ENCODE measurements at places on chromosomes 7 and 10.
A peak's percentile ranks its signal among the peaks of the same experiment; 100 is the strongest.

DNA sequence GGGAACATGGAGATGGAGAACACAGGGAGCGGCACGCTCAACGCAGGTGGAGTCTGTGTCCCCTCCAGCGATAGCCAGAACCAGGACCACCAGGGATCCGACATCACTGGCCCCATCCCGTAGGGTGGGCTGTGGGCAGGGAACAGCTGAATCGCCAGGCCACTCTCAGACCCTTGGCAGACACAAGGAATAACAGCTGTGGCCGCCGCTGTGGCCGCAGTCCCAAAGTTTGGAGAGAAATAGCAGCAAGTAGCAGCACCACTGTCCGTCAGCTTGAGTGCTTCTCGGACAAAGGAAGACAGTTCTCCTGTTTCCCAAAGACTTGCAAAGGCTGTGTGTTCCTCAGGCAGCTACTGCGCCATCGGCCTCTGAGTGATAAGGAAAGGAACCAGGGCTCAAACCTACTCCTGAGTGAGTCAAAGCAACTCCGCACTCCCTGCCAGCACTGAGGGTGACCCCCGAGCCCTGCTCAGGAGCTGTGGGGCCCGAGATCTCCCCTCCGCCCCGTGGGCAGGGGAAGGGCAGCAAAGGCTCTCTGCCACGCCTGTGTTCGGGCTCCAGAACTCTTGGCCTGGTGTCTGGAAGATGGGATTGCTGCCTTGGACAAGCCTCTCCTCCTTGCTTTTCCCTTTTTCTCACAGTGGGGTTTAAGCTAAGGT, 82.3 kb upstream of the FAM20C start:
- no peak for DNase-seq

DNA sequence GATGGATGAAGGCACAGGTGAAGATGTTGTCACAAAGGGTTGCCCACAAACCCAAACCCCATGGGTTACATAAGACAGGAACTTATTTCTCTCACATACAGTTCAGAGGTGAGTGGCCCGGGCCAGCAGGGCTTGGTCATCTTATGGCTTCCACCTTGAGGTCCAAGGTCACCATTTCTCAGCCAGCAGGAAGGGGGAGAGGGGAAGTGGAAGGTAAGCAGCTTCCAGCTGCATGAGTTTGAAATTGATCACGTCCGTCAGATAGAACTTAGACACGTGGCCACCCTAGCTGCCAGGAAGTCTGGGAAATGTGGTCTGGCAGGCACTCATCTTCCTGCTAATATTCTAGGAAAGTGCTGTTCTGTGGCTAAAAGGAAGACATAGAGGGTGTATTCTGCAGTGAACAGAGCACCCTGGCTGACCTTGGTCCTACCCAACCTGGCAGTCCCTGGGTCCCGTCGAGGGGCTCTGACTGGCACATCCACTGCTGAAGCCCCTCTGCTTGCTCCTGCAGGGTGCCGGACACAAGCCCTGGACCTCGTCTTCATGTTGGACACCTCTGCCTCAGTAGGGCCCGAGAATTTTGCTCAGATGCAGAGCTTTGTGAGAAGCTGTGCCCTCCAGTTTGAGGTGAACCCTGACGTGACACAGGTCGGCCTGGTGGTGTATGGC, 49.5 kb downstream of the VWA2 start:
- DNase-seq: no peak

- no peak for DNase-seq
Observed at GRCh38 chr7:48085942-48086341, 3.1 kb upstream of the UPP1 start.

GRCh38 chr7:90797596-90797995, 201.5 kb downstream of the CDK14 start:
- DNase-seq: no peak

DNA sequence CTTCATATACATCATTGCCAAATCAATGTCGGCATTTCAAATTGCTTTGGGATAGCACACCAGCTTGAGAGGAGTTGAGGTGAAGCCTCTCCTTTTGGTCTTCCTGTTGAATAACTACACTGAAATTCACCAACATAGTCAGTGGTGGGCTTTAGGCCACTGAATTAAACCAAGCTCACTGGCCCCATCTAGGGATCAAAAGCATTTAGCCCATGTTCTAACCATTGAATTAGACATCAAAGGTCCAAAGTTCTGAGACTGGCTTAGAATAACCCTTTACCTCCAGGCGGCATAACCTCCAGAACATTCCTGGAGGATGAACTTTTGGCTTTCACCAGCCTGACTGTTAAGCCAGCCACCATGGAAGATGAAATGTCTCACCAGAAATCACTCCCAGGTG, 54.6 kb downstream of the BPGM start:
- no peak for DNase-seq

- DNase-seq: no peak
Observed at GRCh38 chr7:157459966-157460365, 123.2 kb downstream of the DNAJB6 start.

- peak; percentile 47 for DNase-seq
Observed at GRCh38 chr10:29635711-29636144, 957 bp upstream of the SVIL start.

DNA sequence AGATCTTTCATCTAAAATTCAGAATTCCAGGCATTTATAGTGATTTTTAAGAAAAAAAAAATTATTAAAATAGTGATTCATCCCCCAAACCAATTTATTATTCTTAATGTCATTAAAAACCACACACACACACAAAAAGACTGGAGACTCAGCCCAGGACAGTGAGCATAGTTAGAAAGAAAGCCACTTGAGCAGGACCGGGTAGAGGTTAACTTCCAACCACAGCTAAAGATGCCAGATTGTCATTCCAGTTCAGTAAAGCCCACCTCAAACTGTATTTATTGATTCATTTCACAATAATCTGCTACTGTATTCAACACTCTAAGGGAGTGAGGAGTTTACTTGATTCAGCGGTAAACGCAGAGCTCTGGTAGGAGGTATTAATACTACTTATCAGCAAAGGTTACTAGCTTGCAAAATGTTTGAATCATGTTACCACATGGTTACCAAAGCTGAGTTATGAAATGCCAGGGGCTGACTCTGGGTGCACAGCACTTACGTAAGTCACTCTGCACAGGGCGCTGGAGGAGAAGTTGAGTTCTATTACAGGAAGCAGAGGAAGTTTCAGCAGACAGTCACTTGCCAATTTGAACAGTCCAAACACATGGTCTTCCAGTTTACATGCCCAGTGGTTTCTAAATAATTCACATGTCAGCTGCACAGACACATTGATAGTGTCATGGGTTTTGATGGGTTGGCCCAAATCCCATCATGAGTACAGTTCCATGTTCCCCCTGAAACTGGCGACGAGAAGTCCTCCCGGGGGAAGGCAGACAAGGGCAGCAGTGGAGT, 64.6 kb downstream of the KLF6 start:
- DNase-seq: no peak

- peak; percentile 52 for DNase-seq
Observed at GRCh38 chr7:47380325-47381133, 201.4 kb downstream of the TNS3 start.

DNA sequence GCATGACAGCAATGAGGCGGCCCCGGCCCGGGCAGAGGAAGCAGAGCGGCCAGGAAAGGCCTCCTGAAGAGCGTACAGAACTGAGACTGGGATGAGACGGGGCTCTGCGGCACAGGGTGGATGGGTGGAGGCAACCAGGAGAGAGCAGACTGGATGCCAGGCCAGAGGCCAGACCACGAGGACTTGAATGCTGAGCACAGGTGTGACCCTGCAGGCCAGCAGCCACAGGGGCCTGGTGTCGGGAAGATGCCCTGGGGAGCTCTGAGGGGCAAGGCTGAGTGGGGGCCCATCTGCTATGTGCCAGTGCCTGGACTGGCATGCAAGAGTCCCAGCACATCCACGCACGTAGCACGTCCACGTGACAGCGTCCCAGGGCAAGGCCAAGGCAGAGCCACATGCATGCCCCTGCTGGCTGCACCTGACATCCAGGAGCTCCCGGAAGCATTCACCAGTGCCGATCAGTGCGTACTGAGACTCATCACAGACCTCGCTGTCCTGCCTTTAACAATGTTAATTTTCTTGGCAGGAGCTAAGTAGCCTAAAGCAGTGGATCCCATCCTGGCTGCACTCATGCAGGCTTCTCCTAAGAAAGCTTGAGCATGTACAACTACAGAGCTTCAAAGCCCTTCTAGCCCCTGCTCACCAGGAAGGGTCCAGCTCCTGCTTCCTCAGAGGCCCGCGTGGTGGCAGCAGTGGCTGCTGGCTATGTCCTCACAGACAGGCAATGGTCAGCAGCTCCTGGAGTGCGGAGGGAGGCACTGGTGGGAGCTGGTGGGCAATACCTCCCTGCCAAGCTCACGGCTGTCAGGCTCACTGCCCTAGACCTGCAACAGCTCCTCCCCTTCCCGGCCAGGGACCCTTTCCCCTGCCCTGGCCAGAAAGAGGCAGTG, 18.0 kb downstream of the GRID1 start:
- no peak for DNase-seq

DNA sequence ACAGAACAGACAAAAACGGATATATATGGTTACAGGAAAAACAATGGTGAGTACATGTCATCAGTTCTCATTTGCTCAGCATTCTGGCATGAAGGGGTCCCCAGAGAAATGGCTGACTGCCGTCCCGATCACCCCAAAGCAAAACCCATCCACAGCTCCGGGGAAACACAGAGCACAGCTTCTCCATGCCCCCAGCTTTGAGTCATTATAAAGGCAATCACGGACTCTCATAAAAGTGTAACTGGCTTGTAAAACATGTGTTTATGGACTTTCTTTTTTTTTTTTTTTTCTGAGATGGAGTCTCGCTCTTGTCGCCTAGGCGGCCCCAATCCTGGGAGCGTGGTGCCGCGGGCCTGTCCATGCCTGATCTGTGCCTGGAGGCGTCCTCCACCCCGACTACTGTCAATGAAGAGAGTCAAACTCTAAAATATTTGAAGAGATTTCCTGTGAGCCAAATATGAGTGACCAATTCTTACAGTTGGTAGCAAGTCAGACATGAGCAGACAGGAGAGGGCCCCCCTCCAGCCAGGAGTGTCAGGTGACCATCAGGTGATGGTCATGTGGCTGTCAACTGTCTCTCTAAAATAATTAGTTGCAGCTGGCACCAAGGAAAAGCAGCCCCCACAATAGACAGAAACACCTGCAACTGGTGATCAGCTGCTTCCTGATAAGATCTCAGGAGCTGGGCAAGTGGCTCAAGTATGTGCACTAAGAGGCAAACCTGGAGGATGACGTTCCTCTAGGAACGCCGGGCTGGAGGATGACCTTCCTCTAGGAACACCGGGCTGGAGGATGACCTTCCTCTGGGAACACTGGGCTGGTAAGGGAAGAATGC, 21.7 kb upstream of the NOM1 start:
- no peak for DNase-seq

GRCh38 chr7:122746948-122747347, 44.2 kb upstream of the RNF148 start:
- no peak for DNase-seq

GRCh38 chr7:129780257-129780973, 168.9 kb downstream of the NRF1 start:
- peak; percentile 73 for DNase-seq

GRCh38 chr10:102122450-102122849, 2.3 kb upstream of the LDB1 start:
- no peak for DNase-seq

DNA sequence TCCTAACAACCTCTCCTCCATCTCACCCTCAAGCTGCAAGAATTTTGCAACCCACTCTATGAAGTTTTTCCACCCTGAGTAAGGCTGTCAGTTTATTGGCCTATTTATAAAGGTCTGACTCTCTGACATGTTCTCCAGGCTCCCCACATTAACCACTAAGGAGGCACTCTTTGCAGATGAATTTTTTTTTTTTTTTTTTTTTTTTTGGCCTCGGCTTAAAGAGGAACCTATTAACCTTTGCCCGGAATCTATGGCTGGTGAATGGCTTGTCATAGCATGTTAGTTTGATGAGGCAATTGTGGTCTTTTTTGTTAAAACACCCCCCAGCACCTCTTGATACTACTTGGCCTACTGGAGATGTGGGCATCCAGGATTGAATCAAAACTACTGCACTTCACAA, 57.1 kb downstream of the TBXAS1 start:
- DNase-seq: peak; percentile 89

DNA sequence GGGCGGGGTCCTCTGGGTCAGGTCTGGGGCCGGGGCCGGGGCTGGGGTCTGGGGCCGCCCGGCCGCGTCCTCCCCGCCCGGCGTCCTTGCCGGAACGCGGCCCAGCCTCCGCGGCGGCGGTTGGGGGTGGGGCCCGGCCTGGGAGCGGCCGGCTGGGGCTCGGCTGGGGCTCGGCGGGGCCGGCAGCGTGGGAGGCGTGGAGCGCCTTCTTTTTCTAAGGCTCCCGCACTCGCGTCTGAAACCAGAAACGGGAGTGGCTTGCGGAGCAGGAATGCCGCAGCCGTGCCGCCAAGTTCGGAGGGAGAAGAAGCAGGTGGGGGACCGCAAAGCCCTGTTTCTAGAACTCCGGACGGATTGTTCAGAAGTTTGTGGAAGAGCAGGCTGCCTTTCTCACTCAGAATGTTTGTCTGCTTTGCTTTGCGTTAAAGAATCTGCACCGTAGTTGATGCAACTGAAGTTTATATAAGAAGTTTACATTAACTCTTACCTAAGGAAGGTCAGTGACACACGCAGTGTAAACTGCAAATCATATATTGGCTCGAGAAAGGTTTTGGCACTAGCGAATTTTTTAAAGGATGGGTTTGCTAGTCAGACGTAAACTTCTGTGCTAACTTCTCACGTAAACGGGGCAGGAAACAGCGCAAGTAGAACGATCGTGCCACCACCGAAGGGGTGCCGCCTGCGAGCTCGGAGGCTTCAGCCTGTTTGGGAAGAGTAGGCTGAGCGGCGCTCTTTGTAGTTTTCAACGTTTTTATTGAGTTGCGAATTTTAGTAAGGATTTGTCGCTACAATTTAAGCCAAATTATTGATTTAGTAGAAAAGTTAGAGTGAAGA, 729 bp downstream of the DNAJB6 start:
- peak; percentile 72 for DNase-seq

DNA sequence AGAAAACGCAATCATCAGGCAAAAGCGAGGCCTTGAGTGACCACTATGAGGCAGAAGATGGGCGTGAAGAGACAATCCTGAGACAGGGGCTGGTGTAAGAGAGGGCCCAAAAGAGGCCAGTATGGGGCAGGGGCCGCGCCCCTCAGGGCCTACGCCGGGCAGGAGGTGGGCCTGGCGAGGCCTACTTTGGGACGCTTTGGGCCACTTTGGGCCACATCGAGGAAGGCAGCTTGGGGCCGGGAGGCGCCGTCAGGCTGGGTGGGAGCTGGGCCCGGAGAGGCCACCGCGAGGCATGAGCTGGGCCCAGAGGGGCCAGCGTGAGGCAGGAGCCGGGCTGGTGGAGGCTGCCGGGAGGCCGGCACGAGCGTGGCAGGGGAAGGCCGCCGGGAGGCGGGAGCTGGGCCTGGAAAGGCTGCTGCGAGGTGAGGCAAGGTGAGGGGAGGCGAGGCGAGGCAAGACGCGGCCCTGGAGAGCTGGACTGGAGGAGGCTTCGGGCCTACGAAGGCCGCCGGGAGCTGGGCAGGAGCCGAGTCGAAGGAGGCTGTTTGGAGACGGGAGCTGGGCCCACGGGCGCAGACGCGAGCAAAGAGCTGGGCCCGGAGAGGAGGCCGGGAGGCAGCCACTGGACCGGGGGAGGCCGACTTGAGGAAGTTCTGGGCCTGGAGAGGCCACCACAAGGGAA, 171.3 kb downstream of the TPST1 start:
- DNase-seq: no peak

Measured in eye (tissue), 1 donor.